T-helper 2 cell treated with Interferon-gamma antibody and Interleukin-4, amounts not matched to agents 5 μg/mL and 100 μg/mL, for 36 hours (primary cell): ENCODE measurements at places on chromosomes 13 and 19.

- no peak for DNase-seq
Measured at GRCh38 chr19:8261881-8262280, 46.3 kb downstream of the CD320 start.

DNA sequence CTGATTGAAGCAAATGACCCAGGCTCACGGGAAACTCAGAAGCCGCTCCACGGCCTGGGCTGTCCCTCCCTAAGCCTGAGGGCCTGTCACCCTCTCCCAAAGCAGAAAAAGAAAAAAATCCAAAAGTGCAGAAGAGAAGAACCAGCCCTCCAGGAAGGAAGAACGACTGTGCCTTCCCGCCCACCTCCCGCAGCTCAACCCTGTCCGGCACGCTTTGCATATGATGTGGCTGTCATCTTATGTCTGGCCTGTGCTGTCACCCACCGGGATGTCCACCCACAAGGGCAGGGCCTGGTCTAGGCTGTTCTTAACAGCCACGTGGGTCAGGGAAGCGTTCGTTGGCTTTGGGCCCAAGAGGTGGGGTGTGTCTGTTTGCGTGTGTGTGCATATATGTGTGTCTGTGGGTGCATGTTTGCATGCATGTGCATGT, 13.7 kb downstream of the ZBTB7A start:
- DNase-seq: no peak

GRCh38 chr13:29439601-29440388, 155.7 kb downstream of the SLC7A1 start:
- DNase-seq: no peak

GRCh38 chr13:100673713-100674571, 653 bp downstream of the TMTC4 start:
- DNase-seq: peak; percentile 58

DNA sequence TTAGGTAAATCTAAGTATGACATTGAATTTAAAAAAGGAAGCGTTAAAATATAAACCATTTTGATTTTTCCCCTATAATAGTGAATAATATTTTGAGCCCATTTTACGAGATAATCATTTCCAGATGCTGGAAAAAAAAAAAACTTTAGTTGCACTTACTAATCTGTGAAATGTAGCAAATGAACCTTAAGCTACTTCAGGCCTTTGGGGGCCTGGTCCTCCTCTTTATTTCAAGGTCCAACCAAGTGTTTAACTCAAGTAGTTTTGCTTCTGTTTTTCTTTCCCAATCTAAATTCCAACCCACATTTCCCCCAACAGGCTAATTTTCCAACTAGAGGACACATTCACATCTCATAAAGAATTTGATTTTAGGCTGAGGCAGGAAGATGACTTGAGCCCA, 101.2 kb downstream of the TNFRSF19 start:
- no peak for DNase-seq

DNA sequence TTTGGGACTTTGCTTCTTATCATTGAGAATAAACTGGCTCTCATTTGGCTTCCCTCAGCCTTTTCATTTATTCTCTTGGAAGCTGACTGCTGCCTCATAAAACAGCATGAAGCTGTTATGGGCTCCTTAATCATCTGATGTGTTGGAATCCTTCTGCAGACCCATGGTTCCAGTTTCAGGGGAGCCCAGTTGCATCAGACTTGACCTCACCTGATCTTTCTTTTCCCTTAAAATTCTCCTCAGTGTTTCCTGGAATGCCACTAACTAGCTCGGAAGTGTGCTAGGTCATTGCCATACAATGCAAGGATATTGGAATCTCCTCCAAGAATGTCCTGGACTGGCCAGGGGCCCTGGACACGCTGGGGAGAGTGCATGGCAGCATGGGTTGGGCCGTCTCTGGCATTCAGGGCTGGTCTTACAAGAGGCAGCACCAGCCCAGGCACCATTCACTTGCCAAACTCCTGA, 158.7 kb downstream of the FLT1 start:
- DNase-seq: no peak

DNA sequence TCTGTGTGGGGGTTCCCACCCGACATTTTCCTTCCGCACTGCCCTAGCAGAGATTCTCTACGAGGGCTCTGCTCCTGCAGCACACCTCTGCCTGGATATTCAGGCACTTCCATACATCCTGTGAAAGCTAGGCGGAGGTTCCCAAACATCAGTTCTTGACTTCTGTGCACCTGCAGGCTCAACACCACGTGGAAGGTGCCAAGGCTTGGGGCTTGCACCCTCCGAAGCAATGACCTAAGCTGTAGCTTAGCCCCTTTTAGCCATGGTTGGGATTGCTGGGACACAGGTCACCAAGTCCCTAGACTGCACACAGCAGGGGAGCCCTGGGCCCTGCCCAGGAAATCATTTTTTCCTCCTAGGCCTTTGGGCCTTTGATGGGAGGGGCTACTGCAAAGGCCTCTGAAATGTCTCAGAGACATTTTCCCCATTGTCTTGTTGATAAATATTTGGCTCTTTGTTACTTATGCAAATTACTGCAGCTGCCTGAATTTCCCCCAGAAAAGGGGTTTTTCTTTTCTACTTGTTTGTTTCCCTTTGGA, 1004.8 kb downstream of the OLFM4 start:
- no peak for DNase-seq

DNA sequence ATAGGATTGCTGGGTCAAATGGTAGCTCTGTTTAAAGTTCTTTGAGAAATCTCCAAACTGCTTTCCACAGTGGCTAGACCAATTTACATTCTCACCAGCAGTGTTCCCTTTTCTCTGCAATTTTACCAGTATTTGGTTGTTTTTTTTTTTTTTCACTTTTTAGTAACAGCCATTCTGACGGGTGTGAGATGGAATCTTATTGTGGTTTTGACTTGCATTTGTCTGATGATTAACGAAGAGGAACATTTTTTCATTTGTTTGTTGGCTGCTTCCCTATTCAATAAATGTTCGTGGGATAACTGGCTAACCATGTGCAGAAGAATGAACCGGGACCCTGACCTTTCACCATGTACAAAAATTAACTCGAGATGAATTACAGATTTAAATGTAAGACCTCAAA, 31.2 kb downstream of the CYP4F2 start:
- DNase-seq: no peak

- DNase-seq: peak; percentile 40
Measured at GRCh38 chr19:3365836-3366752, at the start of gene NFIC. Gene NFIC, plus strand, starts transcription at chr19:3366583. Its CDS starts 54 bp downstream, at chr19:3366637.

DNA sequence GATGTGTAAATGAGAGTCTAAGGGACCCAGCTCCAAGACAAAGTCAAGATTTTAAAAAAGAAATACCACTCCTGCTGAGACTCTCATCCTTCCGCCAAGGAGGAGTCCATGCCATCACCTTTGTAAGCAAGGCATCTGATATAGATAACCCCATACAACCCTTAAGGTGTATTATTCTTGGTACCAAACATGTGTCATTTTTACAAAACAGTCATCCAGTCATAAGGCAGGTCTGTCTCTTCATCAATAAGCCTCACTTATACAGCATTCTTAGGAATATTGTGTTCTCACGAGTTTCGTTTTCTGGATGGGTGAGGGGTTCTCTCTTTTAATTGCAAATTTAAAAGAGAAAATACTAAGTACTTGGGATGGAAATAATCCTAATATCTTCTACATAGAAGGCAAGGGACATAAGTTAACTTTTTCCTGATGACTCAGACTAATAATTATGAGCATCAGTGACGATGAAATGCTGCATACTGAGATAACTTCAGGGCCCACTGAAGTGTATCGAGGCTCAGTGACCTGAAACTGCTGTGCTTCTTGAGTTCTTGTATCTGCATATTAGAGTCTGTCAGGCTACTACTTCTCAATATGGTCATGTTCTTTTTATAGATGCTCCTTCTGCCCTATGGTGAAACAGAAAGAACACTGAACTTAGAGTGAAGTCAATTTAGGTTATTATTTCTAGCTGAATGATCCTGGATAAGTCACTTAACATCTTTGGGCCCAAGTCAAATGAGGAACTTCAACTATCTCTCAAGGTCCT, 166.6 kb downstream of the KLF12 start:
- no peak for DNase-seq

- no peak for DNase-seq
Measured at GRCh38 chr19:18749362-18750231, 41.5 kb downstream of the COMP start.

DNA sequence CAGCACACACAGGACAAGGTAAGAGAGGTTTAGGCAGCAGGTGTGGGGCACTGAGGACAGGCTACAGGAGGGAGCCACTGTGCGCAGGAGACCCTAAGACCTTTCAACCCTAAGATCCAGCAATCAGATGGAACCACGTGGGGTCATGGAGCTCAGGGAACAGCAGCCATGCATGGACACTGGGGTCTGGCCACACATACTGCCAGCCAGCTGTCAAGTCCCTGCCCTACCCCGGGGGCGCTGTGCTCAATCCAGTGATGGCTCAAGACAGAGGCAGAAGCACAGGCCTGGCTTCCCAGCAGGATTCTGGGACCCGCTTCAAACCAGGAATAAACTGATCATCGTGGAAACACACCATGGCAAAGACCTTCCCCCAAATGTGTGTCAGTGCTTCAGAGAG, 25.5 kb upstream of the EPHX3 start:
- no peak for DNase-seq

GRCh38 chr13:21637296-21637695, 33.3 kb upstream of the MICU2 start:
- DNase-seq: peak; percentile 4

DNA sequence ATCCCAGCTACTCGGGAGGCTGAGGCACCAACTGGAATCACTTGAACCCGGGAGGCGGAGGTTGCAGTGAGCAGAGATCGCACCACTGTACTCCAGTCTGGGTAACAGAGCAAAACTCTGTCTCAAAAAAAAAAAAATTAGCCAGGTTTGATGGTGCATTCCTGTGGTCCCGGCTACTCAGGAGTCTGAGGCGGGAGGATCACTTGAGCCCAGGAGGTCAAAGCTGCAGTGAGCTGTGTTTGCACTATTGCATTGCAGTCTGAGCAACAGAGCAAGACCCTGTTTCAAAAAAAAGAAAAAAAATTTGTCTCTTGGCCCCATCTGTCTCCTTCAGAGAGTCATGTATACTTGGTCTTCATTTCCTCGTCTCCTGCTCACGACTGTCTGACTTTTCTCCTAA, 1.6 kb downstream of the CCDC97 start:
- no peak for DNase-seq

DNA sequence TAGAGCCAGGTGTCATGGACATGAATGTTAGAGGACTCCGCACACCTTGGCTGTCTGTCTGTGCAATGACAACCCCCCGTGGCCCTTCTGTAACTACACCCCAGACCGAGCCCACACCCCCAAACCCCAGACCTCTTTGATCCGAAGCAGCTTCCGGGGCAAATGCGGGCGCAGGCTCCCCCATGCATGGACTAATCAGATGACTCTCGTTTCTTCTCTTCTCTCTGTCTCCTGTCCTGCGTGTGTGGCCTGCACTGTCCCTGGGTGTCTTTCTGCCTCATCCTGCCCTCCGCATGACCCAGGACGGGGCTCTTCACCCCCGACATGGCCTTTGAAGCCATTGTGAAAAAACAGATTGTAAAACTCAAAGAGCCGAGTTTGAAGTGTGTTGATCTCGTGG, 38.9 kb downstream of the TMED1 start:
- no peak for DNase-seq

GRCh38 chr13:44271031-44271455, 102.6 kb upstream of the SERP2 start:
- DNase-seq: no peak

DNA sequence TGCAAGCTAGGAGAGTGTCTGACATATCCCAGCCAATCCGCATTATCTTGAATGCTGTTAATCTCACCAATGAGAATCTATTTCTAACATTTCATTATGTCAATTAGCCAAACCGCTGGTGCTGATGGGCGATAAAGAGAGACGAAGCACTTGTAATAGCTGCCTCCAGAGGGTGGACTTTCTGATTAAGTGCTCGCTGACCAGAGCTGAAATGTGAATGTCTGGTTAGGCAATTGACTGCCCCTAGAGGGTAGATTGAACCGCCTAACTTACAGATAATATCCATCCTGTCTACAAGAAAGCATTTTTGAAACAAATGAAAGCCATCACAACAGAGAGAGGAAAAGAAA, 552 bp upstream of the GRWD1 start:
- DNase-seq: no peak

- DNase-seq: no peak
Measured at GRCh38 chr19:31296741-31297390, 52.4 kb downstream of the TSHZ3 start.

DNA sequence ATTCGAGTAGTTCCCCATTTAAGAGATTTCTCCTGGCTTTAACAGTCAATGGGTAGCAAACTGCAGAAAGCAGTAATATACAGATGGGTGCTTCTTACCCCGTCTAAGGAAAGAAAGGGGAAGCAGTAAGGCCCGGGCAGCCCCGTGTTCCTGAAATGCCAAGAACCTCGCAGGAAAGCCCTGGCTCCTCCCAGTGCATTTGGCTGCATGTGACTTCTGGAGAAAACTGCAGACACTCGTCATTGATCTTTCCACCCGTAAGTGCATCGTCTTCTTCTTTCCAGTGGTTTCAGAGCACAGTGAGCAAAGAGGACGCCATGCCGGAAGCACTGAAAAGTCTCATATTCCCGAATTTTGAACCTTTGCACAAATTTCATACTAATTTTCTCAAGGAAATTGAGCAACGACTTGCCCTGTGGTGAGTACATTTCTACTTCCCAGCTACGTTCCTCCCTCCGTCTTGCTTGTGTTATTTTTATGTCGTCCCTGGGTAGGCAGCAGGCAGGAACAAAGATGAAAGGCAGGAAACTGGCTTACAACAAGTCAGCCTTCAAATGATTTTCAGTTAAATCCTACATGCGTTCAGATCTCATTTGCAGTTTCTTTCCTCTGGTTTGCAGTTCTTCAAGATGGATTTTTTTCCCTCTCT, 165.2 kb downstream of the STK24 start:
- DNase-seq: no peak

- no peak for DNase-seq
Measured at GRCh38 chr19:3336680-3337523, 29.5 kb upstream of the NFIC start.

- no peak for DNase-seq
Measured at GRCh38 chr13:60152904-60153303, 10.8 kb downstream of the DIAPH3 start.

DNA sequence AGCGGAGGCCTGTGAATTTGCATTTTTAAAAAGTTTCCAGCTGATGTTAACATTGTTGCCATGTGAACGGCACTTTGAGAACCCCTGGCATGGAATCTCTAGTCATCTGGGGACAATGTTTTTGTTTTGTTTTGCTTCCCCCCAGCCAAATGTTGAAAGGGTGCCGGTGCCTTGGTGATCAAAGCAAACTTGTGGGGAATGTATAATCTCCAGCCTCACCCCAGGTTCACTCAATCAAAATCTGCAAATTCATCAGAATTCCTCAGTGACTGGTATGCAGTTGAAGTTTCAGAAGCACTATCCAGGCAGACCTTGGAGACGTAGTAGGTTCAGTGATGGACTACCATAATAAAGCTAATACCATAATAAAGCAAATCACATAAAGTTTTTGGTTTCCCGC, 428.7 kb downstream of the MYO16 start:
- DNase-seq: no peak

GRCh38 chr19:42059196-42059595, 10.8 kb downstream of the GRIK5 start:
- DNase-seq: no peak
